ENCODE measurements at places on chromosomes 12 and 14.
A peak's percentile ranks its signal among the peaks of the same experiment; 100 is the strongest.

GRCh38 chr14:37709419-37710195 is 114.2 kb downstream of the TTC6 start:
- DNase-seq: no peak

GRCh38 chr14:60317609-60318008 is 68.6 kb downstream of the PPM1A start:
- DNase-seq: no peak

GRCh38 chr12:22631863-22632463 is 7.0 kb downstream of the ETNK1 start:
- no peak for DNase-seq

GRCh38 chr14:72652179-72652578 is 241.7 kb downstream of the DPF3 start:
- DNase-seq: no peak

GRCh38 chr14:99156090-99156425 is 115.9 kb downstream of the BCL11B start:
- DNase-seq: no peak

GRCh38 chr12:108468196-108468968 is 46.7 kb upstream of the FICD start:
- DNase-seq: peak; percentile 7

- no peak for DNase-seq
These were observed 136.2 kb downstream of the STXBP6 start for GRCh38 chr14:24913746-24914145.

DNA sequence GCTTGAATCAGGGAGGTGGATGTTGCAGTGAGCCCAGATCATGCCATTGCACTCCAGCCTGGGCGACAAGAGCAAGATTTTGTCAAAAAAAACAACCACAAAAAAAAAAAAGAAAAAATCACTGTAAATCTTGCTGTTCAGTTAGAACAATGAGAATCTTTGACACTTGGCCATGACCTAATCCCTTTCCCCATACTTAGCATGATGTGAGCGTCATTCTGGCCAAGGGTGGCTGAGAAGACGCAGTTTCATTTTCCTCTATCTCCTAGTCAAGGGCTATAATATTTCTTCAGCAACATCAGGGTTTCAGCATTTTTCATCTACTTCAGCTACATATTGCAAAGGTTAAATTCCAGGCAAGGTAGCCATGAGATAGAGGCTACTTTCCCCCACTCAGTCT is 599.4 kb upstream of the MDGA2 start:
- no peak for DNase-seq

DNA sequence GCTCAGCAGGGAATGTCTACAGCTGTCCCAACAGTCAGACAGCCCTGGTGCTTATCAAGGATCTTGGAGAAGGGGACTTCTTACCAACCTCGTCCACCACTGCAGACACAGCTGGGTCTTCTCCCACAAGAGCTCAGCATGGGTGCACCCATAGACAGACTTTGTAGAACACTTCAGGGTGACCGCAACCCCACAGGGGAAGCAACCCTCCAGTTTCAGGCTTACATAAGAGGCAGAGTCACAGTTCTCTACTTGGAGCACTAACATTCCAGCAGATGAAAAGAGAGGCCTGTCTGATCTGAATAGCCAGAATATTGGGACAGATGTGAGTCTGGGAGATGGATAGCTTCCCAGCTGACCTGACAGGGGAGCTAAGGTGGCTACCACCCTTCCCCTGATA is 3.5 kb upstream of the CLEC1A start:
- no peak for DNase-seq

GRCh38 chr14:81301813-81302212 is 81.1 kb upstream of the GTF2A1 start:
- no peak for DNase-seq

DNA sequence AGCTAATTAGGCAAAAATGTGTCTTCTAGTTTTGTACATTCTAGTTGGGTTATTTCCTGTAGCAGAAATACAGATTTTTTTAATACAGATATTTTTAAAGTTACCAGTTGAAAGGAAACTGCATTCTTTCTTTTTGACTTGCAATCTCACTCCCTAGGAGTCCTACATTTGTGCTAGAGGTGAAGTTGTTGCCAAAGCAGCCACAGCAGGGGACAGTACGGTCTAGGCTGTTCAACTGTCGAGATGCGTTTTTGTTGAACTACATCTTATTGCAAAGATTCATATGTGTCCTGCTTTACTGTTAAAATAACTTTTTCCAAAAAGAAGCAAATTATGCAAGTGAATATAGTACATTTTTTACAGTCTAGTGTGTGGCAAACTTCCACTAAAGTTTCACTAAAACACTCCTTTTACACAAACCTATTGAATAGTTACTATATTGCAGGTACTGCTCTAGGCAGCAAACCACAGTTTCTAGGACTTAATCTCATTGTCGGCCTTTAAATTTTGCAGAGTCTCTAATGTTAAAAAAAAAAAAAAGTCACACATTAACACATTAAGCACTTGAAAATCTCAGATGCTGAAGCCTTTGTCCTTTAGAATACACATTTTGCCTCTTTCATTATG is 30.2 kb upstream of the SRGAP1 start:
- DNase-seq: no peak

- no peak for DNase-seq
These were observed 17.3 kb upstream of the MYF6 start for GRCh38 chr12:80690090-80690489.

GRCh38 chr12:3042394-3042793 is 34.8 kb upstream of the TSPAN9 start:
- no peak for DNase-seq

DNA sequence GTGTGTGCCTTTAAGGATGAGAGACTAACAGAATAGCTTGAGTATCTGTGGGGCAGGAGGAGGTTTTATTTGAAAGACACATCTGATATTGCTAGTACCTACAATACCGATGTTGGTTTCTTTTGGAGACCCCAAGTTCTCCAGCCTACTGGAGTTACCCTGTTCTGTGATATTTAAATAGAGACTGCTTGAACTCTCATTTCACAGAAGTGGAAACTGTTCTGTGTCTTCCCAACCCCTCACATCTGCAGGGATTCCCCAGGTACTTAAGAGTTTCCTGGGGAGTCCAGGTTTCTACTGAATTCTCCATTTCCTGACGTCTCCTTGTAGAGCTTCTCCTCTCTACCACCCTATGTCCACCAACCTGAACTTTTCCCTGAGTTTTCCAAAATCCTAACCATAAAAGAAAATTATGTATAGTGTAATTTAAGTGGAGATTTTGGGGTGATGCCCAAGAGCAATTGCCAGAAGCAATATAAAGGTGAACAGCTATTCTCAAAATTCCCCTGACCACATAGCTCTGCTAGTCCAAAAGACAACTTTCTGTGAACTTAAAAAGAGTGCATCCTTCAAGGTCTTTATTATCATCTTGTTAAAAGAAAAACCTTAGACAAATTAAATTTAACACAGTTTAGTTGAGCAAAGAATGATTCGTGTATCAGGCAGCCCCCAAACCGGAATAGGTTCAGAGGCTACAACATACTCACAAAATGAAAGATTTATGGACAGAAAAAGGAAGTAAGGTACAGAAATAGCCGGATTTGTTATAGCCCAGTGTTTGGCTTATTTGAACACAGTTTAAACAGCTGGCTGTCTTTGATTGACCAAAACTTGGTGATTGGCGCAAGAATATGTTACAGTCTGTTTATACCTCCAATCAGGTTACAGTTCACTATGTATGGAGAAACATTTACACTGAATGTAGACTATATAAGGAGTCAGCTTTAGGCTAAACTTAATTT is 373.4 kb downstream of the NUAK1 start:
- no peak for DNase-seq

DNA sequence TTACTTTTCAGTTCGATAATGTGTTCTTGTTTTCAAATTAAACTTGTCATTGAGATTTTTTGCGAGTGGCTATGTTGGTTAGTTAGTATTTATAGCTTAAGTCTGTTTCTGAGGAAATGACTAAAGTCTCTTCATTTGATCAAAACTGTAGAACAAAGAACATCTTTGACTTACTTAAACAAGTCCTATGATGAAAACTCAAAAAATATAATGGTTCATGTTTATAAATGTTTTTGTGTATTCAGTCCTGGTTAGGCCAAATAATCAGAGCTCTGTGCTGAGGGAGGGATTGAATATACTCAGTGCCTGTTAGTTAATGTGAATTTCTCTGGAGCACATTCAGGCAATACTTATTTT is 51.7 kb downstream of the PPFIBP1 start:
- no peak for DNase-seq

DNA sequence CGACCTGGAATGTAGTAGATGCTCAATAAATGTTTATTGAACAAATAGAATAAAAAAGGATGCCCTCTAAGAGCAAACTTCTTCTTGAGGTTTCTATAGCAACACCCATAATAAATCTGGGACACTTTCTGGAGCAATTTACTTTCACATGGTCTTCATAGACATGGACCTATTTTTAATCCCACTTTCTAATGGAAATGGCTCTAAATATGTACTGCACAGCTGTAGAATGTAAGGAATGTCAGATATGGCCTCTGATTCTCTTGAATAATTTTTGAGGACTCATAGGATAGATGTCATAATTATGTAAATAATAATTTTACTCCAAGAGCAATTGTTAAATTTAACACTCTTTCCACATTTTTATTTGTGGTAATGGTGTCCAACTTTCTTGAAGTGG is 133.5 kb upstream of the DAAM1 start:
- DNase-seq: no peak

All from effector memory CD8-positive, alpha-beta T cell (primary cell).